ENCODE measurements at places on chromosomes 16 and 17. TPM values are rescaled to one million over a fixed set of nuclear protein-coding genes. Genes with fewer than 3 reads are reported as not detected.

- DNase-seq: no peak
Measured at GRCh38 chr17:59160157-59161025, 4.8 kb downstream of the PRR11 start.

DNA sequence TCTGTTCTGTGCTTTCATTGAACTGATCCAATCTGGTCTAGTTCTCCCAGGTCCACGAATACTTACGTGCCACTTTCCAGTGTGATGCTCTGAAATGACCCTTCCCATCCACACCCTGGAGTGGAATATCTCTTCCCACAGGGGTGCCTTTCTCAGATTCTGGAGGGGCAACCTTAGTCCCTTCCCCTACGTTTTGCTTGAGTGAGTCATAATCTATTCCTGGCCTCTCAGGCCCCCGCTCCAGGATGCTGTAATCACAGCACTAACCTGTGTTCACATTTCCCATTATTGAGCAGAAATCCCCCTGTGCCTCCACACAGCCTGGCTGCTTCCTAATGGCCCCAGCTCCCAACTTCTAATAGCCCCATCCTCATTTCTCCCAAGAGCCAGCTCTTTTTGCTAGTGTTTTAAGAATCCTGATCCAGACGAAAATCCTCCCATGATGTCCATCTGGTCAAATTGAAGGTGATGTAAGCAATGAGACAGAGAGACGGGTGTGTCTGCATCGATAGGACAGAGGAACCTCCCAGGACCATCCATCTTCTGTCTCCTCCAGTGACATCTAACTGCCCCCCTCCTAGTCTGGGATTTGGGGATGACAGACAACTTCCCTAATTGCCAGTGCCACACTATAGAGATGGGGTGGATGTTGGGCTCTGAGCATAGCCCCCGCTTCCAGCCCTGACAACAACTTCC is 164.0 kb upstream of the MAF start:
- no peak for DNase-seq

DNA sequence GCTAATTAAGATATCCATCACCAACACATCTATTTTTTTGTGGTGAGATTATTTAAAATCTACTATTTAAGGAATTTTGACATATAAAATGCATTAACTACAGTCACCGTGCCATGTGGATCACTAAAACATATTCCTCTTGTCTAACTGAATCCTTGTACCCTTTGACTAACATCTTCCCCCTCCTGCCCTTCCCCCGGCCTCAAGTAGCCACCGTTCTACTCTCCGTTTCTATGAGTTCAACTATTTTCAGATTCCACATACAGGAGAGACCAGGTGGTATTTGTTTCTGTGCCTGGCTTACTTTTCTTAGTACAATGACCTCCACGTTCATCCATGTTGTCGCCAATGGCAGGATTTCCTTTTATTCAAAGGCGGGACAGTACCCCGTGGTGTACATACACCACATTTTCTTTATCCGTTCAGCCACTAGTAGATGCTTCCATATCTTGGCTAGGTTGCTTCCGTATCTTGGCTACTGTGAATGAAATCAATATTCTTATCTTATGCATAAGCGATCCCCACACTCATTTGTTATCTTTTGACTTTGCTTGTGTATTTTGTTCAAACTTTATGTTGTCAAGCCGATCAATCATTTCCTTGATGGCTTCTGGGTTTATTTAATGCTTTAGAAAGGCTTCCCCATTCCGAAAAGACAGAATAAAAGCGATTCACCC is 134.7 kb downstream of the KCNJ12 start:
- no peak for DNase-seq

DNA sequence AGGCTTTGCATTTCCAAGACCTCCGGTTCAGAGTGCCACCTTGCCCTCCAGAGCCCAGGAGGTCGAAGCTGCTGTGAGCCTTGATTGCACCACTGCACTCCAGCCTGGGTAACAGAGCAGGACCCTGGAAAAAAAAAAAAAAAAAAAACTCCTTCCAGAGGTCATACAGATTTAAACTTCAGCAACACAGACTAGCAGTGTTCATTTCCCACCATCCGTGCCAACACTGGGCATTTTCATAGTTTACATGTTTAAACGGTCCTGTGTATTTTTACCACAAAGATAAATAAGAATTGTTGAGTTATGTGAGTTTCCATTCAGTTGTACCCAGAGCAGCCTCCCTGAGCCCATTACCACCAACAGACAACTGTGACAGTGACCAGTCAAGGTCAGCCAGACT is 50.4 kb downstream of the ZDHHC7 start:
- no peak for DNase-seq

DNA sequence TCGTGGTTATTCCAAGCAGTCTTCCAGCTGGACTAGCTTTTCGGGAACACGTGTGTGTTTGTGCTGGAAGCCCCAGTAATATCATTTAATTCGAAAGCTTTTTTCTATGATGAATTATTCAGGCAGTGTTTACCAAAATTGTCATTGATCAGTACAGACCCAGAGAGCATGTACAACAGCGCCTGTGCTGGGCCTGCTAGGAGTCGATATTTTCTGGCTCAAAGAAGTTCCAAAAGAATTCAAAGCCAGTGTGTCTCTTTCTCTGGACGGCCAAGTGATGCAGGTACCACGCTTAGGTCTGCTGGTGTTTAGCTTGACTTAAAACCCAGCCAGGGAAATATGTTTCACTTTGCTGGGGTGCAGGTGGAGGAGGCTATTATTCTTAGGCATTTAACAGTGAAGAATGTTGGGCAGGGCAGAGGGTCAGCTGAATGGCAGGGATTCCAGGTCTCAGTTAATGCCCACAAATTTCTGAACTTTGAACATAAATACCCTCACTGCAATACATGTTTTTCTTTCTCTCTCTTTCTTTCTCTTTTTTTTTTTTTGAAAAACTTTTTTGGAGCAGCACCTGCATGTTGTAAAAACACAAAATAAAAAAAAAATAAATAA is 401.3 kb downstream of the WWOX start:
- DNase-seq: no peak

- no peak for DNase-seq
Measured at GRCh38 chr17:61770043-61770442, 93.3 kb downstream of the BRIP1 start.

DNA sequence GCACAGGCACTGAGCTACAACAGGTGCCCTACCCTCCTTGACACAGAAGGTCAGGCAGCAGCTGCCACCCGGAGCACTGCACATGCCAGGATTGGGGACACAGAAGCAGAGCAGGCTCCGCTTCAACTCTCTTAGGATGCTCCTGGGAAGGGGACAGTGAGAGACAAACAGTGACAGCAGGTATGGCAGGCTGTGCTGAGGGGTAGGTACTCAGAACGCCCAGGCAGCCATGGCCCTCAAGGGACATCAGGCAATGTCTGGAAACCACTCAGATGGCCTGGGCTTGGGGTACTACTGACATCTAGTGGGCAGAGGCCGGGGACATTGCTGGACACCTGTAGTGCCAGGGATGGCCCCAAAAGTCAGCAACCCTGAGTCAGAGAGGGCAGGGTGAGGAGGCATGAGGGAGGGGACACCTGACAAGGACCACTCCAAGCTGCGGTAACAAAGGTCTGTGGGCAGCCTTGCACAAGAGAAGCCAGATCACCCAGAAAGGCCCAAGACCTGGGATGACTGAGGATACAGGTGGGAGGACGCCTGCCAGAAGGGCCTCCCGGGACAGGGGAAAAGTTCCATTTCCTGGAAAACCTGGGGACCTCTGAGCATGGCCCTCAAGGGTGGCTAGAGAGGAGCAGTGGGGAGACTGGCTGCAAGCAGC is 21.2 kb downstream of the PEMT start:
- no peak for DNase-seq

- no peak for DNase-seq
Measured at GRCh38 chr17:13503526-13503925, 98.2 kb downstream of the HS3ST3A1 start.

- no peak for DNase-seq
Measured at GRCh38 chr16:75244225-75244809, 7.1 kb downstream of the BCAR1 start.

GRCh38 chr17:75684249-75684648 is 17.1 kb downstream of the SAP30BP start:
- DNase-seq: peak; percentile 18

DNA sequence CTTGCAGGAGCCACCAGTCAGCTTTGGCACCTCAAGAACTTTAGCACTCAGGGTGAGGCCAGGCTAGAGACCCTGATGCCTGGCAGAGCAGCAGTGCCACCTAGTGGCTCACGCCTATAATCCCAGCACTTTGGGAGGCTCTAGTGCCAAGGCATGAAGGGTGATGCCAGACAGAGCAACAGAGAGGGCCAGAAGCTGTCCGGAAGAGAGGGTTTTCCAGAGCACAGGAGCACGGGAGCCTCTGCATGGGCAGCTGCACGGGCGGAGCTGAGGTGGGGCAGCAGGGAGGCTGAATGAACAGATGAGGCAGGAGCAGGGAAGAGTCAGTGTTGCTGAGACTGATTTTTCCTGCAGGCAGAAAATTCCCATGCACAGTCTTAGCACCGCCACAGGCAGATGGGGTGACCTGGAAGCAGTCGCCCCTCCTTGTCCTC is 38.9 kb downstream of the MYH3 start:
- peak; percentile 87 for DNase-seq

- DNase-seq: no peak
Measured at GRCh38 chr16:12602811-12603698, 200.6 kb downstream of the CPPED1 start.

- no peak for DNase-seq
Measured at GRCh38 chr17:530851-531250, 178.2 kb upstream of the RPH3AL start.

DNA sequence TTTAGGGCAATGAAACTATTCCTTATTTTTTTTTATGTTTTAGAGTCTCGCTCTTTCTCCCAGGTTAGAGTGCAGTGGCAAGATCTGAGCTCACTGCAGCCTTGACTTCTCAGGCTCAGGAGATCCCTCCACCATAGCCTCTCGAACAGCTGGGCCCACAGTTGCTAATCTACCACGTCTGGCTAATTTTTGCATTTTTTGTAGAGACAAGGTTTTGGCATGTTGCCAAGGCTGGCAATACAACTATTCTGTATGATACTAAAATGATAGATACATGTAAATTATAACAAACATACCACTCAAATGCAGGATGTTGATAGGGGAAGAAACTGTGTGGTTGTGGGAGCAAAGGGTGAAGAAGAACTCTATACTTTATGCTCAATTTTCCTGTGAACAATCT is 401.3 kb downstream of the ZFHX3 start:
- no peak for DNase-seq

- DNase-seq: no peak
Measured at GRCh38 chr16:50335196-50335958, 33.4 kb downstream of the BRD7 start.

DNA sequence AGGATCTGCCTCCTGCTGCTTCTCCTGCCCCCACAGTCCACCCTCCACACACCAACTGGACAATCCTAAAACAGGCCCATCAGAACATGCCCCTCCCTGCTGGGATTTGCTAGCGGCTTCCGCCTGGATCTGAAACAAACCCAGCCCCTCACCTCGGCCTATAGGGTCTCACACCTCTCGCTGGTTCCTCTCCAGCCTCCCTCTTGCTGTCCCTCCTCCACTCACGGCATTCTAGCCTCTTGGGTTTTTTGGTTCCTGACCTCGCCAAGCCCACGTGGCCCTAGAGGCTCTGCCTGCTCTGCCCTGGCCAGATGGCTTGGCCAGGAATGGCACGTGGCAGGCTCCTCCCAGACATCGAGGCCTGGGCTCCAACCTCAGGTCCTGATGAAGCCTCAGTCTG is 15.7 kb upstream of the MTSS2 start:
- no peak for DNase-seq

DNA sequence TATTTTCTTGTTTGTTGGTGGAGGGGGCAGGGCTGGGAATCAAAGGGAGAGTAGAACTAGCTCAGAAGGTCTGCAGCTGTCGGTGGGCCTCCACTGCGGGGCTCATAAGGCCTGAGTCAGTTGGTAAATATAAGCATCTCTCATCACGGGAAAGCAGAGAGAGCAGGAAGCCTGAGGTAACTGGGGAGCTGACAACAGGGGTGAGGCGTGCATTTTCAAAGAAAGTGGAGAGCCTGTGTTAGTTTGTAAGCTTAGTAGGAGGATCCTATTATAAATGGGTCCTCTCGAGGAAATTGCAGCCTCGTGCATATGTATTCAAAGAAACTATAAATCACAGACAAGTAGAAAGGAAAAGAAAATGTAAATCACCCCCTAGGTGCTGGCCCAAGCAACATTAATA is 221.0 kb upstream of the CDH13 start:
- no peak for DNase-seq

DNA sequence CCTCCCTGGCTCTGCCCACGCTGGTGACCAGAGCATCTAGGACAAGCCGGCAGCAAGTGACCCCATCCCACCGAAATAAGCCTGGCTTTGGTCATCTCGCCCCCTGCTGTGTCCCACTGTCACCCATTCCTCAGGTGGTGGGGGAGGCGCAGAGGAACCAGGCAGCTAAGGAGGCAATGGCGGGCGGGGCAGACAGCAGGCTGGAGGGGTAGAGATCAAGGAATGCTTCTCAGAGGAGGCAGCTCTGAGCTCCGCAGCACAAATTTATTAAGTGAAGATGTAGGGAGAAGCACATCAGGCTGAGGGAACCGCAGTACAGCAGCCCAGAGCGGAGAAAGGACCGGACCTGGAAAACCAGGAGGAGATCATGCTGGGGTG is 7.5 kb upstream of the KREMEN2 start:
- peak; percentile 38 for DNase-seq

DNA sequence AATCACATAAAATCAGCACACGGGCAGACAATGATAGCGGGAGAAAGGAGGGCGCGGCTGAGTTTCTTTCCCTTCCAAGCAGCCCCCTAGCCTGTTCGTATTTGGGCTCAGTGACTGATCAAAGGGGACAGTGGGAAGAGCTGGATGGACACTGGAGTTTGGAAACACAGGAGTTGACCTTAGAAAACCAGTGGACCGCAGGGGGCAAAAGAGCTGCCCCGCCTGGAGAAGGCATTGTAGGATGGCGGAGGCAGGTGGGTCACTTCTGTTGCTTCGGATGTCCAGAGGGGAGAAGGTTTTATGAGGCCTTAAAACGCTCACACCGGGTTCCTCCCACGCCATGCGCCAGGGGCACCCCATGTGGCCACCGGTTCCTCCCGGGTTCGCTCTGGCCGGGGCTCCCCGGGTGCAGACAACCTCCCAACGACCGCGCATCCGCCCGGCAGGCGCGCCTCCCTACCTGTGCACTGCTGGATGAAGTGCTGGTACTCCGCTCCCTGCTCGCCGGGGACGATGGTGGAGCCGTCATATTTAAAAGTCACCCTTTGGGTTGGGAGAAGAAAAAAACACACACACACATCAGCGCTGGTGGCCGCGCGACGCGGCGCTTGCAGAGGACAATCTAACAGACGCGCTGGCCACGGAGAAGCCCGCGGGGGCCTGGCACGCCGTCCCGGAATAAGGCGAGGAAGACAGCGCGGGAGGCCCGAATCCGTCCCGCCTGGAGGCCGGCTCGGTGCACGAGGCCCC is 662 bp downstream of the COTL1 start:
- peak; percentile 93 for DNase-seq

The DNAH17 gene
- polyA plus RNA-seq: 0.72 TPM

The YPEL2 gene
- 9.1 TPM for polyA plus RNA-seq

The CA5A gene
- not detected for polyA plus RNA-seq

The KRT33A gene
- polyA plus RNA-seq: not detected

The ARHGAP23 gene
- 35.4 TPM for polyA plus RNA-seq

The CYLD gene
- polyA plus RNA-seq: 31.0 TPM

The CCDC40 gene
- polyA plus RNA-seq: 0.64 TPM

Measured in spleen (tissue), 13 donors.